ENCODE measurements at places on chromosomes 7 and 10.

GRCh38 chr10:19570120-19570519, 246.1 kb upstream of the PLXDC2 start:
- no peak for DNase-seq

DNA sequence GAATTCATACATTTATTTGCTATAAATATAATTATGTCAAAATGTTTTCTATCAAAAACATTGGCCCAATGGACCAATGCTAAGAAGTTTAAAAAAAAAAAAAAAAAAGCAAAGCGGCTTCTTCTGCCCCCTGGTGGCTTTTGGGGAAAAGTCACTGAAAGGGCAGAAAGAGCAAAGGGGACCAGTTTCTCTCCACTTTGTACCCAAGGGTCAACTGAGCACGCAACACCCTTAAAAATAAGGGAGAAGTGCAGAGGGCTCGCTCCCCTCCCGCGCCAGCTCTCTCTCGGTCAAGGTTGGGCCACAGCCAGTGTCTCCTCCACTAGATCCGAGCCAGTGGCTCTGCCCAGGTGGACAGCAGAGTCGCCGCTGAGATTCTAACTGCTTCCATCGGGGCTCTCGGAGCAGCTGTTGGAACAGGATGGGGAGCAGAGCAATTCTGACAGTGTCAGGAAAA, 136.4 kb upstream of the FGFR2 start:
- DNase-seq: peak; percentile 65

DNA sequence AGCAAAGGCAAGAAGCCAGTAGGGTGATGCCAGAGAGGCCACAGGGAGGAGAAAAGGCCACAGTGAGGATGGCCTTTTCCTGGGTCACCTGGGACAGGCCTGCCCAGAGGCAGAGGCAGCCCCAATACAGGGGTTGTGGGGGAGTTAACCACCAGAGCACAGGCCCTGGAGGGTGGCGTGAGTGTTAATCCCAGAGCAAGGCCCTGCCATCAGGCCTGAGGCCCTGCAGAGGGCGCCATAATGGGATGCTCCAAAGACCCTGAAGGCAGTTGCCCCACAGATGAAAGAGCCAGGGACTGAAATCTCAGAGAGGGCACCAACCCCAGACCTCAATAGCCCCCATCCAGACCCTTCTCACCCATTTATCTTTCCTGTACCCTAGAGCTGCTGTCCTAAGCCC, 23.9 kb downstream of the SLC13A4 start:
- peak; percentile 69 for DNase-seq

GRCh38 chr10:112484399-112484798, 37.4 kb downstream of the VTI1A start:
- no peak for DNase-seq

DNA sequence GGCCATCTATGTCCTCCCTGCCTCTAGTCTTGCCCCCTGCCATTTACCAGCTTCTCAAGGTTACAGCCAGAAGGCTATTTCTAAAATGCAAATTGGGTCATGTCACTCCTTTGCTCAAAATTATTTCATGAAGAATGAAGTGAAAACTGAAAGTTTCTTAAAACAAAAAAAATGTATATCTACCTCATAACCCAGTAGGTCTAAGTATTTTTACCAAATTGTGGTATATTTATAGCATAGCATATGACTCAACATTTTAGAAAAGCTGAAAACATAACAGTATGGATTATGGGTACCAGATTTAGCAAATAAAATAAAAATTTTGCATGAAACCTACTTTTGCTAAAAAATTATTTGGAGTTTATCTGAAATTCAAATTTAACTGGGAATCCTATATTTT, 78.4 kb downstream of the SLC16A9 start:
- DNase-seq: no peak

GRCh38 chr7:145050415-145050814, 214.6 kb upstream of the TPK1 start:
- no peak for DNase-seq

DNA sequence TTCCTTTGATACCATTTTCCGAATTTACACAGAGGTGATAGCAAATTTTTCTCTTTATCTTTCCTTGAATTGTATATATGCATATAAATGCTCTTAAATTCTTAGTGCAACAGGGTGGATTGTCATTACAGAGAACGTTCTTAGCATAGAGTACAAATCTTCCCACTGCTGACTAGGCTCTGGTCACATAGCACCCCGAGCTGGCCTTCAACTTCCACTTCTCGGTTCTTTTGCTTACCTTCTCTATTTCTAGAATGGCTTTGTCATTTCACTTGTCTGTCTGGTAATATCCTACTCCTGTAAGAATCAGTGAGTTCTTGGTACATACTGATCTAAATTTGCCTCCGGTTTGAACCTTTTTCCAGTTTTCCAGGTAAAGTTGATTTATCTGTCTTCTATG, 13.4 kb downstream of the ADIRF start:
- no peak for DNase-seq

DNA sequence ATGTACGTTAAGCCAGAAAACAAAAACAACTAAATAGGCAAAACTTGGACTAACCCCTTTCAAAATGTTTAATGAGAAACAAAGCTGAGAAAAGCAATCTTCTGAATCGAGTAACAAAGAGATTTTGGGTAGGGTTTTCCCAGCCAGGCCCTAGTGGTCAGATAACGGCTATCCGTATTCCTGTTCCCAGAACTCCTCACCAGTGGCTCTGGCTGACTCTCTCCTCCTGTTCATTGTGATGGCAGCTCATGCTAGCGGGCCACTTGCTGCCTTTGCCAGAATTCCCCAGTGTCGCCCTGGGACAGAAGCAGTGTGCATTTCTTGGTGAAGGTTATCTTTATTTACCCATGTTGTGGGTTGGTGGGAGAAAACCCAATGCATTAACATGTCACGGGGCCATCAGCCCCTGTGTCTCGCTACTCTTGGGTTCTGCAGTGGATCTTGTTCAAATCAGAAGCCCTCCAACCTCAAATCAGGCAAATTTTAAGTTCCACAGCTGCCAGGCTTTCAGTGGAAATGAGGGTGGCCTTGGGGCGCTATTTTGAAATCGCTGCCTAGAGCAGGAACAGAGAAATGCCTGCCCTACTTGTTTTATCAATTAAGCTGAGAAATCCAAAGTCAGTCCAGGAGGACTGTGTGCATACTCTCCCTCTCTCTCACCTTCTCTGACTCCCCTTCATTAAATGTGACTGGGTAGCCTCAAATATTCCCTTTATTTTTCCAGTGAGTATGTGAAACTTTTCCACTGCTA, 164.5 kb upstream of the NPVF start:
- peak; percentile 46 for DNase-seq

DNA sequence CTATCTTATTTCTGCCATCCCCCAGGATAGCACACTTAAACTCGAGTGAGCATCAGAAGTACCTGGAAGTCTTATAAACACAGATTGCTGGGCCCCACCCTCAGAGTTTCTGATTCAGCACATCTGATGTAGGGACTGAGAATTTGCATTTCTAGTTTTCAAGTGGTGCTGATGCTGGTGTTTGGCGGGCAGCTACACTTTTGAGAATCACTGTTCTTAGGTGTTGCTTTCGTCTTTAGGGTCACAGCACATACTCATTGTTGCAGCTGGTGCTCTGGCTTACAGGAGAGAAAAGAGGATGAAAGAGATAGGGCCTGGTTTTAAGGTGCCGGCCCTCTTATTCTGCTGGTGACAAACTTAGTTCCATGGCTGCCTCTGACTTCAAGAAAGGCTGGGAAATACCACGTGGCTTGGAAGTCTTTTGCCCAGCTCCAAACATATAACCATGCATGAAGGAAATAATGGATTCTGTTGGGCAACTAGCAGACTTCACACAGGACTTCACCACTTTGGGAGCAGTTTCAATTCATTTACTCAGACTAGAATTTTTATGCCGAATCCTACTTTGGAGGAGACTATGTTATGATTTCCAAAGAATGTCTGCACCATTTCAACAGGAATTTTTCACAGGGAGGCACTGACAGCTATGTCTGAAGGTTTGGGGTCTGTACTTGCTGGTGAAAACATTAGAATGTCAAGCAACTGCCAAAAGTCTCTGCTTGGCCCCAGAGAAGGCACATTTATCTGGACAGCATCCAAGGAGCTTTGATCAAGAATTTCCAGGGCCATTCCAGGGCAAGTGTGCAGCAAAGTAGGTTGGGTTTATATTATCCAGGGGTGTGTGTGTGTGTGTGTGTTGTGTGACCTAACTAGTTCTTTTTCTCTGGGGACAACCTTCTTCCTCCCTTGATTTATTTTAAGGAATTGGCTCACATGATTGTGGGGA, 6.9 kb upstream of the MINDY4 start:
- DNase-seq: no peak

DNA sequence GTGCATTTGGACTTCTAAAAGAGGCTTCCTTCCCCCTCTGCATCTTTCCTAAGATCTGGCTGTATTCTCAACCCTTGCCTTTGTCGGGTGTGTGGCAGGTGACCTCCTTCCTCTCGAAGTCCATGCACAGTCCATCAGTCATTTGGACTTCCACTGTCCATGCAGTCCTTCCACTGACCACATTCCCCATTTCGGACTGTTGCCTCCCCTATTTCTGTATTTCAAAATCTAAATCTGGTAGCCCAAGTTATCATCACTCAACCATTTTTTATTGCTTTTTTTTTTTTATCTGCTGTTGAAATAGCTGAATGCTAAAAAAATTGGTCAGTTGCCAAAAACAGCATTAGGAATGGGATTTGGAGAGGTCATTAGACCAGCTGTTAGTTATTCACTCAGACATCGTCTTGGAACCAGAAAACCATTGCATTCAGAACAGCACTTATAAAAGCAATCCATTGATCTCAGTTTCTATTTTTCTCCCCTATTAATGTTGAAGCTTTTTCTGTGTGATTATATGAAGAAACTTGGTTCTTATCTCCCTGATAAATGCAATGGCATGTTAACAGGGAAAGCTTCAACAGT, 575.6 kb downstream of the KIF20B start:
- no peak for DNase-seq
